ENCODE measurements at places on chromosomes 6 and 20.
A peak's percentile ranks its signal among the peaks of the same experiment; 100 is the strongest.

- no peak for DNase-seq
Observed at GRCh38 chr6:39819228-39819627, 27.1 kb downstream of the DAAM2 start.

GRCh38 chr20:47406849-47407682 lies 50.6 kb upstream of the ZMYND8 start:
- DNase-seq = no peak

GRCh38 chr6:54206510-54206909 lies 95.3 kb downstream of the MLIP start:
- no peak for DNase-seq

DNA sequence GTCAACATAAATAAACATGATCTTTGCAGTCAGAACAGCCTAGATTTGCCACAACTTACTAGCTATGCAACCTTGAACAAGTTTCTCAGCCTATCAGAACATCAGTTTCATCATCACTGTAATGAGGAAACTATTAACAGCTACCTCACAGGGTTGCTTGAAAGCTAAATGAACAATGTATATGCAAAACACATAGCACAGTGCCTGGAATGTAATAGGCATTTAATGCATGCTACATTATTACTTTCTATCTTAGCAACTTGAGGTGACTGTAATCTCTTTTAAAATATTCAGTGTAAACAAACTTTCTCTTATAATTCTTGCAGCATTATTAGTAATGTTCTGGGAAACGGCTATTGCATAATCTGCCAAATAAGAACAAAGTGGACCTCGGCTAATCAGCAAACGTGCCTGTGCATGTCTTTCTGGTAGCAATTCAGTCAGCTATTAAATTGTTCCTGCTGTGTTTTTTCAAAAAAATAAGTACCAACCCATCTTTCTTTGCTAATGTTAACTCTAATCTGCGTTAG lies 61.5 kb downstream of the SYNE1 start:
- no peak for DNase-seq

DNA sequence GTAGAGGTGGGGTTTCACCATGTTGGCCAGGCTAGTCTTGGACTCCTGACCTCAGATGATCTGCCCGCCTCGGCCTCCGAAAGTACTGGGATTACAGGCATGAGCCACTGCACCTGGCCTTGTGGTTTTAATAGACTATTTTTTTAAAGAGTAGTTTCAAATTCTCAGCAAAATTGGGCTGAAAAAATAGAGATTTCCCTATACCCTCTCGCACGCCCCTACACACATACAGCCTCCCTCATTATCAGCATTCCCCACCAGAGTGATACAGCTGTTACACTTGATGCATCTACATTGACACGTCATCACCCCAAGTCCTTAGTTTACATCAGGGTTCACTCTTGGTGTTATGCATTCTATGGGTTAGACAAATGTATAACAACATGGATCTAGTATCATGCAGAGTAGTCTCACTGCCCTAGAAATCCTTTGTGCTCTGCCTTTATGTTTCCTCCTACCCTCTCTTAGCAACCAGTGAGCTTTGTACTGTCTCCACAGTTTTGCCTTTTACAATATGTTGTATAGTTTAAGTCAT lies 103.6 kb downstream of the CDYL start:
- no peak for DNase-seq

GRCh38 chr20:57526087-57526884 lies 1.3 kb upstream of the CTCFL start:
- no peak for DNase-seq

DNA sequence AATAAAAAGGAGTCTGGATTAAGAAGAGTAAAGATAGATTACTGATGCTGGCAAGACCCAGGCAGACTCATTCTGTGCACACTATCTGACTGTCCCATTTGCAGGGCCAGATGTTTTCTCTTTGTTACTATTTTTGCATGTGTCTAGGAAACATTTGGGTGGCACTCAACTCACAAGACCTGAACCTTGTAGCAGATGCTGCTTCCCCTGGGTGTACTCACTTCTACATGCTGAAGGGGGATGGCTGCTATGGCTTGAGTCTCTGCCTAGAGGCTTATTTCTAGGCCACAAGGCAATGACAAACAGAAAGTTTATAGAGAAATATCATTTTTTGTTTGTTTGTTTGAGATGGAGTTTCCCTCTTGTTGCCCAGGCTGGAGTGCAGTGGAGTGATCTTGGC lies 351.4 kb downstream of the FOXA2 start:
- DNase-seq = no peak

GRCh38 chr20:51365670-51366069 lies 176.8 kb downstream of the NFATC2 start:
- DNase-seq = peak; percentile 56

GRCh38 chr6:1496836-1497760 lies 107.7 kb downstream of the FOXF2 start:
- DNase-seq = no peak

DNA sequence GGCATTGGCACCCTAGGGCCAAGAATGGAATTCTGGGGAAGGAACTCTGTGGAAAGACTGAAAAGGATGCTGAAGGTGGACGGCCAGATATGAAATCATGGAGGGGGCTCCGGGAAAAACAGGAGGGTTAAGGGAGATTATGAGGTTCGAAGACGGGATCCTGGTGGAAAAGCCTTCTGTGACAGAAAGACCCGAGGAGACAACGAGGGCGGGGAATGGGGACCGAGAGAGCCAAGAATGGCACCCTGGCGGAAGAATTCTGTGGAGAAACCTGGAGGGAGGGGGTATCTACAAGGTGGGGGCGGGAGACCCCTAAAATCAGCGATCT lies 426 bp downstream of the TRMT6 start:
- DNase-seq = no peak

DNA sequence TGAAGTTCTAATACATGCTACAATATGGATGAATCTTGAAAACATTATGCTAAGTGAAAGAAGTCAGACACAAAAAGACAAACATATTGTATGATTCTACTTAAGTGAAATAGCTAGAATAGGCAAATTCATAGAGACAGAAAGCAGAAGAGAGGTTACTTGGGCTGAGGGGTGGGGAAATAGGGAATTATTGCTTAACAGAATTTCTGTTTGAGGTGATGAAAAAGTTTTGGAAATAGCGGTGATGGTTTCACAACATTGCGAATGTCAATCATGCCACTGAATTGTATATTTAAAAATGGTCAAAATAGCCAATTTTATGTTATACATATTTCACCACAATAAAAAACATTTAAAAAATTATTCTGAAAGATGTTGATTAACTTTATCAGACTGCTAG lies 6.1 kb downstream of the SLC26A8 start:
- no peak for DNase-seq

DNA sequence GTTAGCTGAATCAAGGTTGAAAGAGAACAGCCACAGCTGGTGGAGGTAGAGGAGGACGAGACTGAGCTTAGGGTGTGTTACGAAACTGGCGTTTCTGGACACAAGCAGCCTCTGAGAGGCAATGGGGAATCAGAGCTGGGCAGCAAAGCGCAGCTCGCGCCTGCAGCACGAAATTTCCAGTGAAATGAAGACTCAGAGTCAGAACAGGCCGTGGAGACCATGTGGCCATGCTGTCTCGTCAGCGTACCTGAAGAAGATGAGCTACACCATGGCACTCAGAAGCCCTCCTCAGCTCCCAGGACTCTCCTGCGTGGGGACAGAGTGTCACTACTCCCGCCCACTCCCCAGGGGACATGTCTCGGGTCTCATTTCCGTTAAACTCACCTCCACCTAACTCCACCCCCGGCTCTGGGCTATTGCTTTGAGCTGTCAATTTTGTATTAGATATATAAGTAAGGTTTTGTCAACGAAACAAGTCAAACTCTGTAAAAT lies 256.9 kb downstream of the ERMARD start:
- DNase-seq = no peak

DNA sequence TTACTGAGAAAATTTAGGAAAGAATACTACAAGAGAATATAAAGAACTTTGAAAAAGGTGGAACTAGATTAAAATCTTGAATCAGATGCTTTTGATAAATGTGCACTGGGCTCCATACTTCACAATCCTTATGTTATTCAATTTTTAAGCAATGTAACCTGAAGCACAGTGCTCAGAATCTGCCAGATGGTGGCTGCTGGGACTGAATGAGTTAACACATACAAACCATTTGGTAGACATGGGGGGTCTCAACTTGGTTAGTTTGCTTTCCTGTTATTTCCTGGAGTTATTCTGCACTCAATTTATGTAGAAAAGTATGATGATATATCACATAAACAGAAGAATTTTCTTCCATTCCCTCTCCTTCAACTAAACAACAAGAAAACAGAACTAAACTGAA lies 326.5 kb downstream of the RNGTT start:
- DNase-seq = no peak

DNA sequence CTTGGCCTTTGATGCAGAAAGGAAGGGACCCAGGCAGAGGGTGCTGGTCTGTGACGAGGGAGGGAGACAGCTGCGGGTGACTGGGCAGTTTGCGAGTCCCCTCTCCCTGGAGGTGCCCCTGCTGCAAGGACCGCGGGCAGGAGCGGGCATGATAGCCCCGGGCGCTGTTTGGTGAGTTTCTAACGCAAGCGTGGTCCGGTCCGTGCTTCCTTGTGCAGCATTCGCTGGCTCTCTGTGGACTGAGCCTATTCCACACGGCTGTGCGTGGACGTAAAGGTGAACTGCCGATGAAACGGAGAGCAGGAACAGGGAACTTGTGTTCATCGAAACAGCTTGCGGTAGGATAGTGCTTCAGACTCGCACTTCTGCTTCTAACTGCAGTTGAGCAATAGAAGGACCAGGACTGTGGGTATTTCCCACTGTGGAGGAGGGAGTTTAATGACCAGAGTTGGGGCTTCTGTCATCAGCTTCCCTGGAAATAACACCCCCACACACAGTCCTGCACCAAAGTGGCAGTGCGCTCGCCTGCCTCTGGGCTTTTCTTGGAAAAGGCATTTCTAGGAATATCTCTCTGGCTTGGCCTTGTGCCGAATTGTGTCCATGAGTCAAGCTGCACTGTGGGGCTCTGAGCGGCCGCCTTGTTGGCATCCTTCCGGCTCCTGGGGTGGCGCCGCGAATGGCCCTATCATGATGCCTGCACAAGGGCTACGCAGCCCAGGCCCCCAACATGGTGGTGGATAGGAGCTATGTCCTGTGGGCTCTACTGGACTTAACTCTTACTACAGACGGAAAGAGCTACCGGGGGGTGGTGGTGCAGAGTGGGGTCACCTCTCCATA lies 48.9 kb downstream of the DUSP22 start:
- DNase-seq = no peak

DNA sequence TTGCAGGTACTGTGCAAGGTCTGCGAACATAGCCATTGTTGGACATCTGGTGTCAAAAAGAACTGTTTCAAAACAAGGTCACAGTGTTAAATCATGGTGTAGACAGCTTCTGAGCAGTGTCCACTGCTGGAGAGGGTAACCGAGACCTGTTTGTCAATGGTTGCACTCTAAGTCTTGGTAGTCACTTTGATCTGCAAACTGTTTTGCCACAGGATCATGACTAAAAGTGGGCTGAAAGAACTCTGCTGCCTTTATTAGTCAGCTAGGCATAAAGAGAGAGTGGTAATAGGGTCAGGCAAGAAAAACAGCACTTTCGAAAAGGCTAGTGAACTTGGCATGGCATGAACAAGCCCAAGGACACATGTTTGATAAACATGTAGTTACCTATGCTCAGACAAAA lies 552.3 kb upstream of the CITED2 start:
- no peak for DNase-seq

DNA sequence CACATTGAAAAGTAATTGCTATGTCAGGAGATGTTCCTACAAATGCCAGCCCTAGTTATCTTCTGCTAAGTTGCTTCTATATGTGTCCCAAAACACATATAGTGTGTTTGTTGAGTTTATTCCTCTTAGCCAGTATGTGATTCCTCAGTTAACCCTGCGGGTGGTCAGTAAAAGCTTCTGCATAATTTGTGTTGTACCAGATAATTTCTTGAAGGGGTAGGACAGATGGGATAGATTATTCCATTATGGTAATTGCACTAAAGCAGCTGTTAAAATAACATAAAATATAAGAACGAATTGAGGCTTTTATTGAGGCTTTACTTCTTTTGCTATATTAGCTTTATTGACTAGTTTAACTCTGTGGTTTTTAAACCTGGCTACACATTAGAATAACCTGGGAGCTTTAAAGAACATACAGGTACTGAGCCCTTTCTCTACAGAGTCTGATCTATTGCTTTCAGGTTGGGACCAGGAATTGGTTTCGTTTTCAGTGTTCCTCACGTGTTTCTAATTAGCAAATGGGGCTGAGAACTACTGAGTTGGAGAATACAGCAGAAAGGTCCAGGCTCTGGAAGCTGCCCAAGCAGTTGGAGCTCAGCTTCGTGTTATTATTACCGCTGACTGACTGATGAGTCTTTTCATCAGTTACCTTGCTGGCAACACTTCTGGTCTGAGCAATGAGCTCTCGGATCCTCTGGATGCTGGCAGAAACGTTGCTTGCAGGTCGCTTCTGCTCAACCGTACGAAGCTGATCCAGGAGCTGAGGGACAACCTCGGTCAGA lies 56.9 kb downstream of the FAM229B start:
- no peak for DNase-seq

- no peak for DNase-seq
Observed at GRCh38 chr6:1917626-1918371, 308.1 kb downstream of the FOXC1 start.

GRCh38 chr6:8627085-8627861 lies 191.9 kb upstream of the SLC35B3 start:
- DNase-seq = peak; percentile 21

GRCh38 chr6:113301651-113302050 lies 555.5 kb upstream of the MARCKS start:
- no peak for DNase-seq

- no peak for DNase-seq
Observed at GRCh38 chr20:50648651-50649050, 42.7 kb downstream of the RIPOR3 start.

DNA sequence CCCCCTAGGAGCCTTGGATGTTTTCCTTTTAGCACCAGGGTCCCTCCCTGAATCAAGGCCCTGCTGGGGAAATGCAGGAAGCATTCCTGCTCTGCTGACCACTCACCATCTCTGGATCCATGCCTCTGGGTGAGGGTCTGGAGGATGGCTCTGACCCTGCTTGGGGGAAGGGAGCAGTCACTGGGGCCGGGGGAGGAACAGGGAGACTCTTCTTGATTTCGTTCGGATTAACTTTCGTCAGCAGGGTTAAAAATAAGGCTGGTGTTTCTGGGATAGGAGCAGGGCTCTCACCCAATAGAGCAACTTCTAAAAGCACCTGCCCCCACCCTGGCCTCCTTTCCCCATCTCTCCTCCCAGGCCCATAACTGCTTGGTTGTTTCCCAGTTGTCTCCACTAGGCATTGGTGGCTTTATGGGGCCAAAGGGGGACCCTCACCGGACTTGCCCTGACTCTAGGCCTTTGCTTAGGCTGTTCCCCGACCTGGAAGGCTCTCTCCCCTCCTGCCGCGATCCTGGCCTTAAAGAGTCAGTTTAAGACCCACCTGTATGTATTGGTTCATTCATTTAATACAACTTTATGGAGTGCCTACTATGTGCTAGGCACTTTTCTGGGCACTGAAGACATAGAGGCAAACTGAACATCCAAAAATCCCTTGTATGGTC lies 63.0 kb downstream of the JPH2 start:
- no peak for DNase-seq

DNA sequence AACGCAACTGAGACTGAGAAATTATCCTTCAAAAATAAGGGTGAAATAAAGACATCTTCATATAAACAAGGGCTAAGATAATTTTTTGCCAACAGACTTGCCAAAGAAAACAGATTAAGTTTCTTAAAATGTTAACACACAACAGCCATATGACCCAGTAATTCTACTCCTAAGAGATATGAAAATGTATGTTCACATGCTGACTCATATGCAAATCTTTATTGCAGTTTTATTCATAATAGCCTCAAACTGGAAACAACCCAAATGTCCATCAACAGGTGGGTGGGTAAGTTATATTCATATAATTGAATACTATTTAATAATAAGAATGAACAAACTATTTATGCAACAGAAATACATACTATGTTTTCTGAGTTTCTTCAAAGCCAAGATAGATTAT lies 140.1 kb downstream of the REV3L start:
- DNase-seq = no peak

Data from smooth muscle cell of the brain vasculature (primary cell).